ENCODE measurements at places on chromosomes 6 and 20.
A peak's percentile ranks its signal among the peaks of the same experiment; 100 is the strongest.

DNA sequence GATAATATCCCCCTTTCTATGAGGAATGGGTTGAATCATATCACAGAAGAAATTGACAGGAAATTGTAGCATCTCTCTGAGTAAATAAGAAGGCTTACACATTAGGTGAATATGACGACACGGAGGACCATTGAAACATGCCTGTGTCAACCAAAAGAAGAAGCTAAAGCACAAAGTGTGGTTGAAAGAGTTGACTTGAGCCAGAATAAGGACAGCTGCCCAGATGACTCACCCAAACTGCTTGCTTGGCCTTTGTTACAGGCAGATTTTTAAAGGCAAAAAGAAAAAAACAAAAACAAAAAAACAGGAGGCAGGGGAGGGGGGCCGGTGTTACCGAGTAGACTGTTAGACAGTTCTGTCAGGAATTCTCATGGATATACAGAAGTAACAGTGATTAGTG, 129.8 kb upstream of the EDN1 start:
- peak; percentile 67 for DNase-seq

DNA sequence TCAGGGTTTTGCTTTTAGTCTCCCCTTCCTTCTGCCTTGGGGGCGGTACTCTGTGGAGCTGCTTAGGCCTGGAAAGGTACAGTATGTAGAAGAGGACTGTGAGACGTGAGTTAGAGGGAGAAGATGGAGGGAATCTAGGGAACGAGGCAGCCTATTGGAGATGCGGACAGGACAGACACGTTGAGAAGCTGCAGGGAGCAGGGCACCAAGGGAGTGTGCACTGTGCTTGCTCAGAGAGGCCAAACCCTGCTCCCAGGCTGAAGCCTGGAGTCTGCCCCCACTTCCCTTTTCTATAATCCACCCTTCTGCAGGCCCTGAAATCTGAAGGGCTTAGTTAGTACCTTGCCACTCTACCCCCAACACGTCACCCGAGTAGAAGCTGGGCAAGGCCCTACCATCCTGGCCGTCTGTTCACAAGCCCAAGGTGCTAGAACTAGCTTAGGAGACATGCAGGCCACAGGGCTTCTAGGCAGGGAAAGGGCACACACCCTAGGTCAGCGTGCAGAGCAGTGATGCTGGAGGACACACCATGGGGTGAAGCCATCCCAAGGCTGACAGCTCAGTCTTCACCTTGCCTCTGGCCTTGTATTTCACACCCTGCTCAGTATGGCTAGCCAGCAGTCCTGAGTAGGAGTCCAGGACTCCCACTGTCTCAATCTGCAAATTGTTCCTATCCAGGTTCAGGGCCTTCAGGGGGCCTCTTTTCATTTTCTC, 6.9 kb downstream of the TP53INP2 start:
- DNase-seq, result peak; percentile 13

DNA sequence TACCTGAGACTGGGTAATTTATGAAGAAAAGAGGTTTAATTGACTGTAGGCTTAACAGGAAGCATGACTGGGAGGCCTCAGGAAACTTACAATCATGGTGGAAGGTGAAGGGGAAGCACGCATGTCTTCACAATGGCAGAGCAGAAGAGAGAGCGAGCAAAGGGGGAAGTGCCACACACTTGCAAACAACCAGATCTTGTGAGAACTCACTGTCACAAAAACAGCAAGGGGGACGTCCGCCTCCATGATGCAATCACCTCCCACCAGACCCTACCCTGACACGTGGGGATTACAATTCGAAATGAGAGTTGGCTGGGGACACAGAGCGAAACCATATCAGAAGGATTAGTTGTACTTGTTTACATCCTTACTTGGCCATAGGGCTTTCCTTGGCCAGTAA, 49.7 kb downstream of the FIG4 start:
- DNase-seq, result peak; percentile 67

DNA sequence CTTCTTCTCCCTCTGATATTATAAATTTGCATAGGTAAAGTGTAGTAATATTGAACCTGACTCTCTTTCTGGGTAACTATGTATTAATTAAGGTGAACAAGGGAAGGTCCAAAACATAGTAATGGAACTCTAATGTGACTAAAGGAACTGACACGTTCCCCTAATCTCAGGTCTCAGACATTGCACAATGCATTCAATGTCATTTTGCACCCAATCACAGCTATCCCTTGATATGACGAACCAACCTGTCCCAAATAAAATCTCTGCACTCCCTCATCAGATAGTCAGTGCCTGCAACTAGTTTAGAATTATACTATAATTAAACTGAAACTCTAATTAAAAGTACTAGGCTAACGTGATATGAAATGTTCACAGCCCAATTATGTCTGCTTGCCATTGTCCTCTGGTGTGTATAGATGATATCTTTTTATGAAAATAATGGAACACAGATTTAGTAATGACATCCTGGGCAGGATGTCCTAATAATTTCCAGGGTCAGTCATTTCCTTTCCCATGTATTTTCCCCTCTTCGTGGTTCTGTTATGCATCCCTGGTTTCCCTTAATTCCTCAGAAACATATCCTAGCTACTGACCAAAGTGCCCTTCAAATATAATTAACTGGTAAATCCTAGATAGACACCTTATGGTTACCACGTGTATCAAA, 36.8 kb downstream of the PTPRK start:
- DNase-seq, result no peak

DNA sequence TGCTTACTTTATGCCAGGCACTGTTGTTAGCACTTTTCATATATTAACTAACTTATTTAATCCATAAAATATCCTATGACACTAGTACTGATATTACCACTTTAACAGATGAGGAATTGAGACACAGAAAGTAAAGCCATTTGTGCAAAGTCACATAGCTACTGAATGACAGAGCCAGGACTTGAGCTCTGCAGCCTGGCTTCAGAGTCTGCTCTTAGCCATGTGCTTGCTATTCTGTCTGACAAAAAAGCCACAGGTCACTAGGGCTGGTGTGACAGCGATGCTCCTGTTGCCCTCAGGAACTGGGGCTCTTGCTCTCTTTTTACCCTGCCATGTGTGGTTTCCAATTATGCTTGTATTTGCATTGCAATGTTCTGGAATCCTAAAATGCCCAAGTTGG, 44.7 kb upstream of the RNF8 start:
- DNase-seq, result no peak

- DNase-seq, result no peak
These were observed 82.6 kb downstream of the PROKR2 start for GRCh38 chr20:5234158-5234557.

- DNase-seq, result no peak
These were observed 90.7 kb downstream of the KHDC1L start for GRCh38 chr6:73134588-73134987.

DNA sequence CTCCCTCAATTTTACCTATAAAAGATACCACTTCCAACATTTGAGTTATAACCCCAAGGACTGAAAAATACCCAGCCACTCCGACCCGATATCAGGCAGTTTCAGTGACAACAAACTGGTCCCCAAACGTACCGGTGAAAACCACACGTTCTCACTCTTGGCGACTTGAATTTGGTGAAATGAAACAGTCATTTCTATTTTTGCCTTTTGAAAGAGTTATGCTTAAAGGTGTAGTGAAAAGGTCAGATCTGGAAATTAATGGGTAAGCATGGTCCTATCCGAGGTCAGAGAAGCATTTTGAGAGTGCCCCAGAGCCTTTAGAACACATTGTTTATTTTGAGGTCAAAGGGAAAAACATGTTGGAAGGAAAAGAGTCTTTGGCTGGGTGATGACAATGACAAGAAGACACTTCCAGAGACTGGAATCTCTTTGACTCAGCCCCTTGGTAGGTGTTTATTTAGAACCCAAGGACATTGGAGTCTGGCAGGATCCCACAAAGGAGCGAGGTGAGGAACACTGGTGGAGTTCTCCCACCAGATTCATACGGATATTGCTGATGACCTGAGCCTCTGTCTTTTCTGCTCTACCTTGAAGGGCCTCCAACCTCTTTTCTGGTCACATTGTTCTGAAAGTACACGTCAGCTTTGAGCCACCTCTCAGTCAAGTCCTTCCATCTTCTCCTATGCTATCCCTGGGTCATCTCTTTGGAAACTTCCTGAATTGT, 235.0 kb downstream of the GMPR start:
- no peak for DNase-seq

DNA sequence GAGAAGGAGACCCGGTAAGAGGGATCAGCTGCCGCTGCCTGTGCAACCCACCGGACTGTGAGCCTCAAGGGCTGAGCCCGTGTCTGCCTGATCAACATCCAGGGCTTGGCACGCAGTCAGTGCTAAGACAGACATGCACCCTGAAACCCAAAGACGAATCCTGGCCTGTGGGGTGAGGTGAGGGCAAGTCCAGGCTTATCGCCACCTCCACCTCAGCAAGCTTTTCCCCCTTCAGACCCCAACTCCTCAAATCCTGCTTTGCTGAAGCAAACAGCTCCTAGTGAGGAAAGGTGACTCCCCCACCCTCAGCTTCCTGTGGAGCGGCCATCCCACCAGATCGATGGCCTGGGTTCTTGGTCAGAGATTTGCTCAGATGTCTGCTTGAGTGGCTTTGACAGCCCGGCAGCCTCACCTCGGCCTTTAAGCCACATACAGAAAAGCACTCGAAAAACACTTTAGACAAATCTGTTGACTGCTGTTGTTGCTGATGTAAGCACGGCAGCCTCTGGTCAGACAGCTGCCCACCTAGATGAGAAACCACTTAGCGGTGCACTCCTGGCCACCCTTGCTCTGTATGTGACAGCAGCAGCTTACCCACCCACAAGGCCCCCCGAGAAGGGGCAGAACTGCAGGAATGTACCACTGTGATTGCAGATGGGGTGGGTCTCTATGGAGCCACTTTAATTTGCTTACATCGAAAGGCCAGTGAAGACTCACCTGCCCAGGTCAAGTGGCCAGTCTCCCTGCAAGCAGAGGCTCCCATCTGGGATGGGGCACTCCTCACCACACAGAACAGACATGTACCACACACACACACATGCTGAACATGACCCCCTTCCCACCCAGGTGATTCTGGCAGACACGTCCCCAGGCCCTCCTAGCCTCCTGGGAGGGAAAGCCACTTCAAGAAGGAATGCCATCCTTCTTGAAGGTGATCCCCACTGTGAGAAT, 14.8 kb downstream of the MTCH1 start:
- no peak for DNase-seq

DNA sequence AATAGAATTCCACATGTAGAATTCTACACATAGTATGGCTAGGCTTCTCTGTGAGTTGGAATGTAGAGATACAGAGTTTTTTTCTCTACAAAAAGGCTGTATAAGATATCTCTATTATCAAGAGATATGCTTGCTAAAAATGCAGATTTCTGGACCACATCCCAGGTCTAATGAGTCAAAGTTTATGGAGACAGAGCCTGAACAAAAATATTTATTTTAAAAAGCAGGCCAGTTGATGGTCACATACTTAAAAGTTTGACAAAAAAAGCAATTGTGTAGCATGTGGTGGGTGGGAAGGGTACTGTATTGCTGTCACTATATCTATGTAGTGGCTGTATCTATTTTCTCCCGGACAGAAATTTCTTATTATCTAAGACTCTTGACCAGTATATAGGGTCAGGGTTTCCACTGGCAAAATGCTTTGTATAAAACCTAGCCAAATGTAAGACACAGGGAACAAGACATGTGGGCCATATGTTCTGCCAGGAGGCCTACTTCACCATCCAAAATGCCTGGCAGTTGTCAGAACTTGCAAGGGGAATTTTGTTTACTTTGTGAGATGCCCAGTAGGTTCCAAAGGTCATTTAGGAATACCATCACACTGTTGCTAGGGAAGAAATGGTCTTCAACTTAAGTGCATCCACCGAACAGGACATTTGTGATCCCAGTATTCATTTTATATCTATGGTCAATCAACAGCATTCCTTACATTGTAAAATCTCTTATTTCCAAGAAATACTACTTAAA, 60.6 kb downstream of the SHPRH start:
- no peak for DNase-seq

GRCh38 chr20:43925801-43926200, 11.1 kb downstream of the TOX2 start:
- no peak for DNase-seq

DNA sequence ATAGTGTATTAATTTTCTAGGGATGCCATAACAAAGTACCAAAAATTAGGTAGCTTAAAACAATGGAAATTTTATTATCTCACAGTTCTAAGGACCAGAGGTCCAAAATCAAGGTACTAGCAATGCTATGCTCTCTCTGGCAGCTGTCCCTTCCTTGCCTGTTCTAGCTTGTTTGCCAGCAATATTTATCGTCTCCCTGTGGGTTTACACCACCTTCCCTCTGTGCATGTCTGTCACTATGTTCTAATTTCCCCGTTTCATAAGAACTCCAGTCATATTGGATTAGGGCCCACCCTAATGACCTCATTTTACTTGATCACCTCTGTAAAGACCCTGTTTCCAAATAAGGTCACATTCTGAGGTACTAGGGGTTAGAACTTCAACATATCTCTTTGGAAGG, 217.2 kb downstream of the IBTK start:
- DNase-seq, result no peak

GRCh38 chr6:135568379-135568778, 70.8 kb upstream of the AHI1 start:
- DNase-seq, result no peak

GRCh38 chr20:59458645-59459044, 145.7 kb upstream of the PHACTR3 start:
- peak; percentile 19 for DNase-seq

GRCh38 chr6:131101911-131102680, 33.2 kb upstream of the AKAP7 start:
- DNase-seq, result no peak

GRCh38 chr6:33606642-33607041, 14.5 kb upstream of the ITPR3 start:
- no peak for DNase-seq

DNA sequence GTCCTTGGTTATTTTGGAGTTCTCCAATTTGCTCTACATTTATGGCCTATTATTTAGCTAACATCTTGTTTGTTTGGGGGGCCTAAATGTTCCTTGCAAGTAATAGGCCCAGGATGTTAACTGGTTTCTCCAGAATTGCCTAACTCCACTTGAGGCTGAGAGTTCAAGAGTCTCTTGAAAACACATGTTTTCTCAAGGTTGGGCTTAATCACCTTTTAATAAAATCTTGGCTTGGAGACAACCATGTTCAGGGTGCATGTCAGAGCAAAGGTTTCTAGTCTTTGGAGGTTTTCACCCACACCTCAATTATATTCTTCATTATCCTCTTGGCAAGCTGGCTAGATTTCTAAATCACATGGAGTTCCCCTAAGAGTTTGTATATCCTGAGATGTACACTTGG, 54.2 kb downstream of the KLHL31 start:
- DNase-seq, result no peak

DNA sequence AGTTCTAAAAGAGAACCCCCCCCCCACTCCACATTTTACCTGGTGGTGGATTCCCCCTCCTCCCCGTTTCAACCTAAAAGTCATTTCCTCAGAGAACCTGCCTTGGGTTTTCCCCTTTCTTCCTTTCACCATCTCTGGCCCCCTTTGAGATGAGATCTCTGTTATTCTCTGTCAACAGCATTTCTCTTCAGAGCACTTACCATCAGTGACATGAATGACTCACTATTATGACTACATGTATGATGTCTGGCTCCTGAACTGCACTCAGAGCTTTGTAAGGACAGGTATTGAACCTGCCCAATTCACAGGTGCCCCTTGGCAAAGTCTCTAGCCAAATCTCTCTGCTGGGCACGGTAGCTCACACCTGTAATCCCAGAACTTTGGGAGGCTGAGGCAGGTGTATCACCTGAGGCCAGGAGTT, 61.4 kb upstream of the JARID2 start:
- no peak for DNase-seq
